ENCODE measurements at places on chromosomes 7 and 10. TPM values are rescaled to one million over a fixed set of nuclear protein-coding genes. Genes with fewer than 3 reads are reported as not detected.

DNA sequence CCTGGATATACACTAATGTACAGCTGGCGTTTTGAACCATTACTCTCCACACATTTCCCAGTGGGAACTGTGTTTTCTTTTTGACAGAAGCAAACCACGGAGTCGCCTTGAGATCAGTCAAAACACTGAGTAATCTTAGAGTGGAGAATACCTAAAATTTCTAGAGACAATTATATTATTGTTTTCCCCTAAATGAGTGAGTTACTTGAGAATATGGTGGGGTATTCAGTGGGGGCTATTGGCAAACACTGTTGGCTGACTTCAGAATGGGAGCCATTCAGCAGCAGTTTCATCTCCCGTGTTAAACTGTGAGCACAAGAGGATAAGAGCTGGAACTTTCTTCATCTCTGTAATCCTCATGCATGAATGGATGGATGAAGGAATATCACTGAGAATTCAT is 6.2 kb downstream of the IL2RA start:
- DNase-seq = no peak

GRCh38 chr7:68309806-68310205 is 1288.5 kb upstream of the AUTS2 start:
- DNase-seq = no peak

DNA sequence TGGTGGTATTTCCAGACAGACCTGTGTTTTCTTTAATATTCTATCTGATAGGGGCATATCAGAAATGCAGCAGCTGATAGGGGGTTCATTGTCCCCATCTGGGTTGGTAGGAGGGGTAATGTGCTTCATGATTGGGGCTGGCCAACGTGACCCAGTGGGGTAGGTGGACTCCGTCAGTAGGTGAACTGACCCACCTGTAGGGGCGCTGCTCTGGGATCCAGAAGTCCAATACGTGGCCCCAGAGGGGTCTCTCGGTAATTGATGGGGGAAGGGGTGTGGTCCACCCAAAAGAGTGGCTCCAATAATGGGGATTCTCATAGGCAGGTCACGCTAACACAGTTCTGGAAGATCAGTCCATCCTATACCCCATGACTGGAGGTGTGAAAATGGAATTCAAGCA is 112.0 kb downstream of the PRLHR start:
- DNase-seq = no peak

DNA sequence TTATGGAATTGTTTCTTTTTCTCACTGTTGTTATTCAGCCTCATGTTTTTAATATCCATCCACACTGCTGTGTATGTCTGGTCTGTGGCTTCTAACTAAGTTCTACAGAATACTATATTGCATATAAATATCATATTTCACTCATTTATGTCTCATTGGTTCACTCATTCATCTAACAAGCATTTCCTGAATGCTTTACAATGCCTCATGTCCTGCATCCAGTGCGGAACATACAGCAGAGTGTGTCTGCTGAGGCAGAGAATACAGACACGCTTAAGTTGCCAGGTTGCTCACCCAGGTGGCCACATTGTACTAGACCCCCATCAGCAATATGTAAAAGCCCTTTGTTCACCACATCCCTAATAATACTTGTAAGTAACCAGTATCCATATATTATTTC is 111.8 kb upstream of the CNTNAP2 start:
- no peak for DNase-seq

NPTX2 gene
- total RNA-seq = 0.07 TPM

DNA sequence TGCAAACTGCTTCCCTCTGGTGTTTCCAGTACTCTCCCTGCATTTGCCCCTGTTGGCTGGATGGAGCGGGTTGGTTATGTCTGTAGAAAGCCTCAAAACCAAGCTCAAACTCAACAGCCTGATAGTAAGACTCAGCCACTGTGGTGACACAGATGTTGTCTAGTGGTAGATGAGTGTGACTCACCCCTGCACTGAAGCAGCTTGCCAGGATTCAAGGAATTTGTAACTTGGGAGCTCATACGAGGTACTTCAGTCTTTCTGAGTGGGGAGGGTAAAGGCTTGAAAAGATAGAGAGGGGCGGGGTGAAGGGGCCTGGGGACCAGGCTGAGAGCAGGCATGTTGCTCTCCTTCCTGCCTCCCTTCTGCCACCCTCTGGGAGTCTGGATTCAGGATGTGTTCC is 22.9 kb upstream of the AQP1 start:
- DNase-seq = peak; percentile 39

All from epithelial cell of proximal tubule (primary cell).